Lung (tissue), 17 donors: ENCODE measurements at places on chromosomes 5 and 9.

DNA sequence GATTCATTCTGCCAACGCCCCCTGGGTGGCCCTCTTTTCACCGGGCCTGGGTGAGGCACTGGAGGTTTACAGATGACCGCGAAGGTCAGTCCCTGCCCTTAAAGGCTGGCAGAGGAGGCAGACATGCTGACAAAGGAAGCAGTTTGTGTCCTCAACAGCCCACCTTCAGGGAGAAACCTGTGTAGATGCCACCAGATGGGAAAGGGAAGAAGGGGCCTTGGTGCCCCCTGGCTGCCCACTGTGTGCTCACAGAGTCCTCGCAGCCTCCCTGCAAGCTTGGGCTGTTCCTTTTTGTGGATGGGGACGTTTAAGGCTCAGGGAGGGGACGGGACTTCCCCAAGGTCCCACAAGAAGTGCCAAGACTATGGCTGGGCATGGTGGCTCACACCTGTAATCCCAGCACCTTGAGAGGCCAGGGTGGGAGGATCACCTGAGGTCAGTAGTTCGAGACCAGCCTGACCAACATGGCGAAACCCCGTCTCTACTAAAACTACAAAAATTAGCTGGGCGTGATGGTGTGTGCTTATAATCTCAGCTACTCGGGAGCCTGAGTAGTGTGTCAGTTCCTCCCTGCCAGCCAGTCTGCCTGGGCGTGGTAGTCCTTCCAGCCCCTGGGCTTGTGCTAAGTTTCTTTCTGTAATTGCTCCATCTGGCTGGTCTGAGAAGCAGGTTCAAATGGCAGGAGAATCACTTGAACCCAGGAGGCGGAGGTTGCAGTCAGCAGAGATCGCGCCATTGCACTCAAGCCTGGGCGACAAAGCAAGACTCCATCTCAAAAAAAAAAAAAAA is 36.2 kb downstream of the NEK6 start:
- no peak for DNase-seq
- H3K4me1 ChIP-seq, result peaks cover 17% of the 10 kb centered on the region
- no peaks in the 10 kb centered on the region for H3K27me3 ChIP-seq
- peaks cover 2% of the 10 kb centered on the region for H3K36me3 ChIP-seq

GRCh38 chr9:109242741-109243140 is 75.7 kb upstream of the FRRS1L start:
- H3K27me3 ChIP-seq, result no peaks in the 10 kb centered on the region
- no peaks in the 10 kb centered on the region for H3K4me1 ChIP-seq
- no peaks in the 10 kb centered on the region for H3K36me3 ChIP-seq
- H3K27ac ChIP-seq, result no peak overlapping the region

DNA sequence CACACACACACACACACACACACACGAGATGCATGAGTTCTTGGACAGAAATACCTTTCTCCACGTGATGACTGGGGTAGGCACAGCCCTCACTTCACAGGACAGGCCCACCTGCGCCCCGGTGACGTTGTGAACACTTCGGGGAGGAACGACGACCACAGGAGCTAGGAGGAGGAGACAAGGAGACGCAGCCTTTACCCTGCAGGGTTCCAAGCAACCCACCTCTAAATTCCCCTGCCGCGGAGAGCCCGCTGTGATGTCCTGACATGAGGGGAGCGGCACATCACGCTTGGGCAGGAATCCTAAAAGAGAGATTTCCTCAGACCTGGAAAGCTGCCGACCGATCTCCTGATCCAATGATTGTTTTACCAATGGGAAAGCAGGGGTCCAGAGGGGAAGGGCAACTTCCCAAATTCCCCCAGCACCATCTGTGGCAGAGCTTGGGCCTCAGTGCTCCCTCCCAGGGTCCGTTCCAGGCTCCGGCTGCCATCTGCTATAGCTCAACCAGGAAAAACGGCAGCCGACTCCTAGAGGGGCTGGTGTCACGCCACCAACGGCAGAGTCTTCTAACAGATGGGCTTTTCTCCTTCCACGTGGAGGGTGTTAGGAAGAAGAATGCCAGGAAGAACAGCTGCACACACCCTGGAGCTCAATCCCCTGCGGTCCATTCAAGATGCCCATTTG is 10.1 kb downstream of the IGFBPL1 start:
- H3K27ac ChIP-seq, result no peak overlapping the region
- no peaks in the 10 kb centered on the region for H3K36me3 ChIP-seq
- H3K4me1 ChIP-seq, result no peaks in the 10 kb centered on the region
- H3K27me3 ChIP-seq, result no peaks in the 10 kb centered on the region
- H3K4me3 ChIP-seq, result no peak overlapping the region

DNA sequence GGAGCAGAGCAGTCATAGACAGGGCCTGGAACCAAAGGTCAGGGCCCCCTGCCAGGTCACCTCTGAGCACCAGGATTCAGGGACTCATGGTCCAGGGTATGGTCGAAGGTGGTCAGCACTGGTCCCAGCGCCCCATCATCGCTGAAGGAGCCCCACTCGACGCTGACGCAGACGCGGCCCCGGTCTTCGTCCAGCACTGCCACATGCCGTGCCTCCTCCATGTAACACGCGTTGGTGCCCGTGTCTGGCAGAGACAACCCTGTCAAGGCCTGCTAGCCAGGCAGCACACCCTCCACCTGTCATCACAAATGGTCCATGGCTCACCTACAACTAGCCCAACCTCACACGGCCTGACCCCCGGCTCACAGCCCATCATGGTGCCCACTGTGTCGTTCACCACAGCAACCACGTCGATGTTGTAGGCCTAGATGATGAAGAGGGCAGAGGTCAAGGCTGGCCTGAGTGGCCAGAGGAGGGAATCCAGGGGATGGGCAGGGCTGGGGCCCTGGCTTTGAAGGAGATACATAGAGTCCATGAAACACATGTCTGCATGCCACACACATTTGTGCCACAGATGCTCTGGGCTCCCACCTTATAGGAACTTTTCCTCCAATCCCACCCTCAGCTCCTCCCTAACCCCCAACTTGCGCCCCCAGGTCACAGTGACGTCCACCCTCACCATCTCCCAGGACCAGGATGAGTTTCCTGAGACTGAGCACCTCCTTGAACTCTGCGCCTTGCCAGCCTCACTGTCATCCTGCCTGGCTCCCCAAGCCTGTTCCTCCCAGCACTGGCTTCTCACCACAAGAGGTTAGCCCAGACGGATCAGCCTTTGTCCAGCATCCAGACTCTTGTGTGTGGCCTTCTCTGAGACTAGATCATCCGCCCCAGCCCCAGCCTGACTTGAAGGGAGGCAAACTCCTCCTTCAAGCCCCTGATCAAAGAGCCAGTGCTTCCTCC is 9.5 kb downstream of the HK3 start:
- H3K4me3 ChIP-seq, result no peak overlapping the region
- DNase-seq, result no peak
- H3K27me3 ChIP-seq, result no peaks in the 10 kb centered on the region
